ENCODE measurements at places on chromosomes 5 and 9.

GRCh38 chr5:93062548-93062947 is 518.5 kb downstream of the NR2F1-AS1 start:
- no peak for DNase-seq

DNA sequence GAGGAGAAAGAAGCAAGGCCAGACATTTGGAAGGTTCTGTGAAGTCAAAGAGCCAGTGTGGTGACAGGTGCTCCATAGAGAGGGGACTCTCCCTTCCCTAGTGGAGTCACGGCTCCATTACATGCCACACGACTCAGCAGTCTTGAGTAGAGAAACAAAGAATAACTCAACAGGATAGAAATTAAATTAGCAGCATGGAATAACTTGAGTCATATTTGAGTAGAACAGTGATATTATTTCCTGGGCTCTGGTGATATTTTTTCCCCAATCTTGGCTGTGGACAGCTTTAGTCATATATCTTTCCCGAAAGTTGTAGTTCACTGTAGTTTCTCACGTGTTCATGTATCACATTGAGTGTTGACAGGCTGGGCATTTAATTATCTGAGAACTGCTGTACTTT is 149.7 kb upstream of the EFNA5 start:
- no peak for DNase-seq

GRCh38 chr5:180640611-180640860 is 8.9 kb downstream of the FLT4 start:
- DNase-seq: no peak

DNA sequence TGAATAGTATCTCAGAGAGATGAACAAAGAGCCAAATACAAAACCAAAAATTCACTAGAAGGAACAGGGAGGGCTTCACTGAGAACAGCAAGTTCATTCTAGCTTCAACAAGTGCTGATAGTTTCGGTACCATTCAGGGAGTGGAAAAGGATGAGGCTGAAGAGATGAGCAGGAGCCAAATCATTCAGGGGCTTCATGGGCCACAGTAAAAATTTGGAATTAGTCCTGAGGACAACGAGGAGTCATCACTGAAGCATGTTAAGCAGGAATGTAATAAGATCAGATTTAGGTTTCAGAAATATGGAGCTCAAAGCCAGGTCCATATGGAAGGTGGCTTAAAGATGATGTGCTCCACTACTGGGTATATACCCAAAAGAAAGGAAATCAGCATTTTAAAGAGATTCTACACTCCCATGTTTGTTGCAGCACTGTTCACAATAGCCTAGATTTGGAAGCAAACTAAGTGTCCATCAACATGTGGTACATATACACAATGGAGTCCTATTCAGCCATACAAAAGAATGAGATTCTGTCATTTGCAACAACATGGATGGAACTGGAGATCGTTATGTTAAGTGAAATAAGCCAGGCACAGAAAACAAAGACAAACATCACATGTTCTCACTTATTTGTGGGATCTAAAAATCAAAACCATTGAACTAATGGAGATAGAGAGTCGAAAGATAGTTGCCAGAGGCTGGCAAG is 36.2 kb downstream of the SPOCK1 start:
- DNase-seq: no peak

DNA sequence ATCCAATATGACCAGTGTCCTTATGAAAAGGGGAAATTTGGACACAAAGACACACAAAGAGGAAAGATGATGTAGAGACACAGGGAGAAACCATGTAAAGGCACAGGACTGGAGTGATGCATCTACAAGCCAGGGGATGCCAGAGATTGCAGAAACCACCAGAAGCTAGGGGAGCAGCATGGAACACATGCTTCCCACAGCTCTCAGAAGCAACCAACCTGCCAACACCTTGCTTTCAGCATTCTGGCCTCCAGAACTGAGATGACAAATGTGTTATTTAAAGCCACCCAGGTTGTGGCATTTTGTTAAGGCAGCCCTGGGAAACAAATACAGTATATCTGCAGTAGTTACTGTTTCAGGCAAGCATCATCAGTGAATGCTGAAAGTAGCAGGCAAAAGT is 23.2 kb downstream of the DAP start:
- DNase-seq: no peak

DNA sequence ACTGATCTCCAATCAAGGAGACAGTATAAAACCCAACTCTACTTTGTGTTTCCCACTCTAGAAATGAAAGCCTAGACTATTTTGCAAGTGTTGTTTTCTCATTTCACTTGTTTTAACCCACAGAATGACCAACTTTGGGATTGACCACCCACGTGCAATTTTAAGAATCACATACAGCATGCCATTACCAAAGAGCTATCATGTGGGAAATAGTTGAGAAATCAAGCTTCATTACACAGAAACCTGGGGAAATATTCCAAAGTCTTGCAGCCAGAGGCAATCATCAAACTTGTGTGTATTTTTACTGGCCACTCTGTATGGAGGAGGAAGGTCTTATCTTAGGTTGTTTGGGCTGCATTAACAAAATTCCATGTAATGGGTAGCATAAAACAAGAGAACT is 451.4 kb upstream of the DAB2 start:
- DNase-seq: no peak

DNA sequence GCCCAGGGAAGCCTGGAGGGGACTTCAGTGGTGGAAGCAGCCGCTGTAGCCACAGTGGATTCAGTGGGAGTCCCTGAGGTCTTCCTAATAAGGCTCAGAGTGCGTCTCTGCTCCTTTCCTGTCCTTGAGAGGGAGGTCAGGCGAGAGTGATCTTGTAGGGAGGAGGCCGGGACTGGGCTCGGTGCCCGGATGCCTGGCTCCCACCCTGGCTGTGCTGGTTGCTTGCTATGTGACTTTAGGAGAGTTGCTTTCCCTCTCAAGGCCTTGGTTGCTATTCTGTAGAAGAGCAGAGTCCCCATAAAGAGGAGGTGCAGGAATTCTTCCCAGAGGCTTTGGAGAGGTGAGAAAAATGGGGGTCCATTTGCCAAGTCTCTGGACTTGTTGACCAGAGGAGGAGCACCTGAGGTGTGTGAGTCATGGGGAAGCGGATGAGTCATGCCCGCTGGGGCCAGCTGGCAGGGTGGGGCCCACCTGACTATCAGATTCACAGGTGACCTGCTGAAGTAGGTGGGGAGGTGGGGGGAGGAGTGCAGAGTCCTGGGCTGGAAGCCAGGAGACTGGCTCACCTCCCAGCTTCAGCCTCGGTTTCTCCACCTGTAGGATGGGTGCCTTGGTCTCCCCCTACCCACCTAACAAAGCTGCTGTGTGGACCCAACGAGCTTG is 13.8 kb downstream of the GSN start:
- DNase-seq: peak; percentile 74

- DNase-seq: no peak
These were observed 41.3 kb downstream of the RANBP17 start for GRCh38 chr5:170903075-170903474.

GRCh38 chr5:134406390-134406789 is 5.3 kb downstream of the CDKN2AIPNL start:
- no peak for DNase-seq

DNA sequence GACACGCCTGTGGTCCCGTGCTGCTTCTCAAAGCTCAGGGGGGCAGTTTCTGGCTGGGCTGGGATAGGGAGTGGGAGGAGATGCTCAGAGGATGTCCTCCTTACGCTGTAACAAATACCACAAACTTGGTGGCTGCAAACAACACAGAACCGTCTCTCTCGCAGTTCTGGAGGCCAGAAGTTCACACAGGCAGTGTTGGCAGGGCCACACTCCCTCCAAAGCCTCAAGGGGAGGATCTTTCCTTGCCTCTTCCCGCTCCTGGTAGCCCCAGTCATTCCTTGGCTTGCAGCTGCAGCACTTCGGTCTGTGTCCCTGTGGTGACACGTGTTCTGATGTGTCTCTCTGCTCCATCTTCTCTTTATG is 10.4 kb upstream of the ORM1 start:
- no peak for DNase-seq

DNA sequence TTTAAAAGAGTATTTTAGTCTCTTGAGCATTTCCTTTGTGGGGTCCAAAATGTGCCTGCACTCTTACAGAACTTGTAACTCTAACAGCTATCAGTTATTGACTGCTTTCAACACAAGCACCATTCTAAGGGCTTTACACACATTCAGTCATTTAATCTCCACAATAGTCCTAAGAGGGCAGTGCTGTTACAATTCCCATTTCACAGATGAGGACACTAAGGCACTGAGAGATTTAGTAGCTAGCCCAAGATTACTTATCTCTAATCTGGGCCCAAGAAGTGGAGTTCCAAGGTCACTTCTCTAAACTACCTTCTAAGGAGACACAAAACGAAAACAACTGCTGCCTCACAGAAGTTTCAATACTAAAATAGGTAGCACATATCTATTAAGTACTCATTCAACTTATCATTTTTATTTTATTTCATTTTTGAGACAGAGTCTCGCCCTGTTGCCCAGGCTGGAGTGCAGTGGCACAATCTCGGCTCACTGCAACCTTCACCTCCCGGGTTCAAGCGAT is 275.2 kb downstream of the CWC27 start:
- no peak for DNase-seq

DNA sequence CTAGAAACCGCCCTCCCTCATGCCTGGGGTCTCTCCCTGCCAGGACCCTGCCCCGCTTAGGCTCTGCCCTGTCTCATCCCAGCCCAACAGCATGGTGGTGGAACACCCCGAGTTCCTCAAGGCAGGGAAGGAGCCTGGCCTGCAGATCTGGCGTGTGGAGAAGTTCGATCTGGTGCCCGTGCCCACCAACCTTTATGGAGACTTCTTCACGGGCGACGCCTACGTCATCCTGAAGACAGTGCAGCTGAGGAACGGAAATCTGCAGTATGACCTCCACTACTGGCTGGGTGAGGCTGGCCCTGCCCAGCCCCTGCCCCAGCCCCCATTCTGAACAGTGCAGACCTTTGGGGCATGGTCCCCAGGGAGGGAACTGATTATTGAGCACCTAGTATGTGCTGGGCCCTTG is 33.9 kb downstream of the GSN start:
- no peak for DNase-seq

- no peak for DNase-seq
These were observed 3.3 kb downstream of the ADRB2 start for GRCh38 chr5:148829734-148830133.

Data from NCI-H774 (cell line).